ENCODE measurements at places on chromosomes 6 and 20.

- DNase-seq, result no peak
Measured at GRCh38 chr6:163207431-163208383, 206.8 kb upstream of the QKI start.

- DNase-seq, result no peak
Measured at GRCh38 chr20:62970307-62971210, 18.1 kb downstream of the SLC17A9 start.

GRCh38 chr6:113318575-113318917, 538.6 kb upstream of the MARCKS start:
- no peak for DNase-seq

- no peak for DNase-seq
Measured at GRCh38 chr6:43809417-43810305, 39.6 kb downstream of the VEGFA start.

- no peak for DNase-seq
Measured at GRCh38 chr20:56483970-56484369, 15.5 kb downstream of the RTF2 start.

- DNase-seq, result no peak
Measured at GRCh38 chr6:140355476-140355875, 981.0 kb upstream of the CITED2 start.

GRCh38 chr6:16352258-16352635, 113.9 kb downstream of the GMPR start:
- DNase-seq, result no peak

GRCh38 chr6:79656134-79656533, 25.0 kb downstream of the SH3BGRL2 start:
- no peak for DNase-seq
